Stimulated activated CD4-positive, alpha-beta T cell treated with anti-CD3 and anti-CD28 coated beads, Interleukin-1b, Interleukin-23, amount 100 ng/mL, for 1 hour (primary cell): ENCODE measurements at places on chromosomes 11 and 22.

DNA sequence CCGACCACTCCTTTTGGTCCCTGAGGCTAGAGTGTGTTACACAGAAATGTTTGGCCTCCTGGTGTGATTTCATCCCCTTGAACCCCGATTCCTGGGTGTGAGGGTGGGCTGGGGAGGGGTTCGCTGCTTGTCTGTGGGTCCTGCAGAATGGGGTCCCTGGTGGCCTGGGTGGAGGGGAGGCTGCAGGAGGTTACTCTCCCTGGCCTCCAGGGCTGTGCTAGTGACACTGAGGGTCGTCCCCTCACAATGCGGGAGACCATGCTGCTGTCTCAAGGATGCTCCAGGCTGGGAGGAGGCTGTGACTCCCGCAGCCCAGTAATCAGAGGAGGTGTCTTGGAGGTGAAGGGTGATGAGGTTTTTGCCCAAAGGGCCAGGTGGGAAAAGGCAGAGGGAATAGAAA is 17.0 kb upstream of the OMP start:
- no peak for DNase-seq

- DNase-seq = no peak
Measured at GRCh38 chr11:15941206-15941770, 415.1 kb downstream of the SOX6 start.

DNA sequence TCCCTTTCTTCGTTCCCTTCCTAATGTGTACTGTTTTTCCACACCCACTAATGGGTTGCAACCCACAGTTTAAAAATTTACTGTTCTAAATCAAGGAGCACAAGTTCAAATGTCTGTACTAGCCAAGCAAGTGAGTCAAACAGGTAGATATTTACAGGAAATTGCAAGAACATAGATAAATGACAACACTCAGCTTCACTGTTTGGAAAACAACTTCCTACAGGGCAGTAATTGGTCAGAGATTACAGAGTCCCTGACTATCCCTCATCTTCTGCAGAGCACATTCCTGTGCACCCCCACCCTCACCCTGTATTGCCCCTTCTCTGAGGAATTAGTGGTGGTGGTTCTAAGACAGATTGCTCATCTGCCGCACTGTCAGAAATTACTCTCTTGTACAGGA is 1.9 kb downstream of the SERPING1 start:
- DNase-seq = no peak

DNA sequence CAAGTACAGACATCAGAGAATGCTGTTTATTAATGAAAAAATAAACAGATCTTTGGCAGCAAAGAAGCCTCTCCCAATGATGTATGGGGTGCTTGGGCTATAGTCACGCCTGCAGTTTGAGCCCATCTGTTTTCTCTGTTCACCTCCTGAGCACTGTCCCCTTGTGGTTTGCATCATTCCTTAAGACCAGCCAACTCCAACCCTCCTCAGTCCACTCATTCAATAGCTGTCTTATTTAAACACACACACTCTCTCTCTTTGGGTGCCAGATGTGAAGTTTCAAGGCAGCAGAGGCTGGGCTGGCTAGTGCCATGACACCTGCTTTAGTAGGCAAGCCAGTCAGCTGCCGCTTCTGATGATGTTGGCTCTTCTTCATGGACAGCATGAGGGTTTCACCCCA is 58.1 kb downstream of the POLD3 start:
- DNase-seq = no peak

- DNase-seq = no peak
Measured at GRCh38 chr11:19474954-19475721, 234.4 kb upstream of the E2F8 start.

GRCh38 chr11:71184421-71185210 is 67.8 kb downstream of the SHANK2 start:
- DNase-seq = no peak

- DNase-seq = no peak
Measured at GRCh38 chr11:88266919-88267318, 70.6 kb downstream of the CTSC start.

GRCh38 chr11:2129699-2130366 is 9.4 kb downstream of the IGF2 start:
- DNase-seq = no peak
